ENCODE measurements at places on chromosomes 2 and 18.
A peak's percentile ranks its signal among the peaks of the same experiment; 100 is the strongest.

DNA sequence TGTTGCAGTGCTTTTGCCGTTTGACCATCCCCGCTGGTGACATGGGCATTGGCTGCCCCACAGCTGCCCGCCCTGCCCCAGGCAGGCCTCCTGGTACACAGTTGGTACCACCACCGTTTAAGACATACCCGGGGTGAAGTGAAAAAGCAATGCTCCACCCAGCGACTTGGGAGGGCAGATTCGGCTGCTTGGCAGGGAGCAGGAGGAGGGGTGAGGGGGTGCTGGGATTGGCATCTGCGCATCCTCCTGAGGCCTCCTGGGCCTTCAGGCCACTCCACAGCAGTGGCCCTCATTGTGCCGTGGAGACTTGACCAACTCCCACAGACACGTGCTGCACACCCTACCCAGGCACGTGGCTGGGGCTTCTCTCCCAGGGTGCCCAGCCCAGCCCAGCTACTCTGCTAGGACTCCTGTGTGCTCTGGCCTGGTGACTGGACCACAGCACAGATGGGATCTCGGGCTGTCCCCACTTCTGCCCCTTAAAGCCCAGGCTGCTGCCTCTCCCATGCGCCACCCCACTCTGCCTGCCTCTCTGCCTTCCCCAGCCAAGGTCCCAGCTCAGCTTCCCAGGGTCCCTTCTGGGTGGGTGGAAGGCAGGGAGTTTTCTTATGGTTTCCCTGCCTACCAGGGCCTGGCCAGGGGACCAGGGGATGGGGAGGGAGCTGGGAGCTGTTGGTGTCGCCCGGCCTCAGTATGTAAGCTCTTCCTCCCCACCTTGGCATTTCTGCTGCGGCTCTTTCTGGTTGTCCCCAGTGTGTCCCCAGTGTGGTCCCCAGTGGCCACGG, 157.0 kb upstream of the HS6ST1 start:
- DNase-seq: no peak

DNA sequence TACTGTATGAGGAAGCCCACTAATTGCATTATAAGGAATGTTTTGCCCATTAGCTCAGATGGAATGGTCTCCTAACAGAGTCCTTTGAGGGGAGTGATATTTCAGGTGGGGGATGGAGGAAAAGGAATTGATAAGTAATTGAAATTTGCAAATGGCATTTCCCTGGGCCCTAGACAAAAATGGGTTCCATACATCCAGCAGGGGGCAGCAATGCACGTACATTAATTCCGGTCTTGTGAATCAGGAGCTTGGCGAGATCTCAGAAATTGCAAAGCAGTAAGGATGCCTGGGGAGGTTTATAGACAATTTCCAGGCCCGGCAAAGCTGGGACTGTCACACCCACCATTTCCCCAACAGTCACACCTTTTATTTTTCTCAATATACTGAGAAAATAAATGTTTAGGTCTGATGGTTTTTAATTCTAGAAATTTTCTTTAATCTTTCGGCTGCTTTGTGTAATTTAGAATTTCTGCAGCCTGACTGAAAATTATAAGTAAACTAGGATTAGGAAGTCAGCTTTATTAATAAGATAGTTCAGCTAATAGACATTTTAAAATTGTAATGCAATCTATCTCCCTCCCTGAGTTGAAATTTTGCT, 122.8 kb downstream of the LYPD1 start:
- DNase-seq: peak; percentile 43

DNA sequence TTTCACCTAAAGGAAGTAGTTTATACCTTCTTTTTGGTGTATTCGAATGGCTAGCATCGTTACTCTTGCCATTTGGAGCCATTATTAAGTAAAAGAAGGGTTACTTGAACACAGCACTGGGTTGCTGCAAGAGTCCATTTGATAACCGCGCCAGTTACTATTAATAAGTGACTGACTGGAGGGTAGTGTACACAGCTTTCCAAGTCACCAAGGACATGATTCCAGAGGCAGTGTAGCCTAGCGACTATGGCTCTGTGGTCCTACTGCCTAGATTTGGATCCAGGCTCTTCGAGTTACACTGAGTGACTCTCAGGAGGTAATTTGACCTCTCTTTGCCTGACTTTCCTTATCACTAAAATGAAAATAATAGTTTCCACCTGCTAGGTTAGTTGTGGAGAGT, 206.8 kb downstream of the MEIS1 start:
- no peak for DNase-seq

DNA sequence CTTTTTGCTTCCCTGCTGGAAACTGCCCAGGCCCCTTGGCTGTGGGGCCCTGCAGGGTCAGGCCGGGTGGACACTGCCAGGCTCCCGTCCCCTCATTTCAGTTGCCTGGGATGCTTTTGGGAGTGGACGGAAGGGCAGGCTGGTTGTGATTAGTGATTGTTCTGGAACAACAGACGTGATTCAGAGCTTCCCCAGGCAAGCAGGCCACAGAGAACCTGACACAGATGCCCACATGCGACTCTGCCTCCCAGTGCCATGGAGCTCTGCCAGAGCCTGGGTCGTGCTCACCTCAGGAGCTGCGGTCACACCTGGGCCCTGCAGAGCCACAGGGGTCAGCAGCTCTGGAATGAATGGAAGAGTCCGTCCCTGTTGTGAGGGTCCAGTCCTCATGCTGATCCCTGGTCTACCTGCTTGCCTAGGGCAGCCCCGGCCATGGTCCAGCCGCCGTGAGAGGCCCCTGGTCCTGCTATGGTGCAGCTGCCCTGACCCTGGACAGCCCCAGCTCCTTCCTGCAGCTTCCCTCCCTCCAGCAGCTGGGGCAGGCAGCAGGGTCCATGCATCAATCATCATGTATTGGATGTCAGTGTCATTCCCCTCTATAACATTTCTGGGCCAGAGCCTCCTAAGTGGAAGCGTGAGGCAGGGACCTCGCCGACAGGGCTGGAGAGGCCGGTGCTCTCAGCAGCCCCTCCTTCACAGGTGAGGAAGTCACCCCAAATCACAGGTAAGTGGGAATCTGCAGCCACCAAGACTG, 518.6 kb upstream of the MYT1L start:
- DNase-seq: no peak

DNA sequence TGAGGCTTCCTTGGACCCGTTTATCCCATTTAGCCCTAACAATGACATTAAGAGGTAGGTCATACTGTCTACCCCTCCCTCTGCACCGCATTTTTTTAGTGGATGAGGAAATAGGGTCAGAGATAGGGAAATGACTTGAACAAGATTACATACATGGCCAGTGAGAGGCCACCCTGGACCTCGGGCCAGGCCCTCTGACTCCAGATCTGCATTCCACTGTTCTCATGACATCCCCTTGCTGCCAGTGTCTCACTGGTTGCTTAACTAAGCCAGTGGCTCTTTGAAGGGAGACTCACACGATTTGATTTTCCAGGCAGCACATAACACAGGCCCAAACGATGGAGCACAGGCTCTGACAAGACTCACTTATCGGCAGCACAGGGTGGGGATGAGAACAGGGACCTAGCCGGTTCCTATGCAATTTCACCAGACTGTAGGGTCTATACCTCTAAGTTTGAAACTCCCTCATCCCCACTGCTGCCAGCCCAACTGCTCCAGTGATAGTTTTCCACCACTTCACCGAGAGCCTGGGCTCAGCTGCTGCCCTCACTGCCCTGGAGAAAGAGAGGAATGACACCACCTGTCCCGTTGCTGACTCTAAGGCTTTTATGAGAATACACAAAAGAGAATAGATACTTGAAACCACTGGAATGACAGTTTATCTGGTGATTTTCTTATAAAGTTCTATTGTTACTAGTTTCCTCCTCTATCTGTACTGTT, 82.5 kb downstream of the TMEM247 start:
- no peak for DNase-seq

DNA sequence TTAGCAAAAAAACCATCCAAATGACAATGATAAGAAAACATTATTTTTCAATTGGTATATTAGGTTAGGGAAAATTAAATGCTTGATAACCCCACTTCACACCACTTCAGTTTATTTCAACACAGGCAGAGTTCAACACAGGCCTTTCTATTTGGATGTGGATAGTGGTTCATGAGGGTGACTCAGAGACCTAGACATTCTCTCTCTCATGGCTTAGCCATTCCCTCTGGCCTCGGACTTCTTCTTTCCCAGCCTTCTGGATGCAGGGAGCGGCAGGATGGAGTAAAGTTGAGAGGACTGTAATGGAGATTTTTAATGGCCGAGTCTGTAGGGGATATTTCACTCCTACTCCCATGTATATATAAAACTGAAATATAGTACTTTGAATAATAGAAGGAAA, 109.7 kb downstream of the CTNNA2 start:
- peak; percentile 2 for DNase-seq

- DNase-seq: no peak
These were observed 66.7 kb upstream of the HPCAL1 start for GRCh38 chr2:10235909-10236550.

Data from T1000 (cell line).